ENCODE measurements at places on chromosomes 13 and 19.

DNA sequence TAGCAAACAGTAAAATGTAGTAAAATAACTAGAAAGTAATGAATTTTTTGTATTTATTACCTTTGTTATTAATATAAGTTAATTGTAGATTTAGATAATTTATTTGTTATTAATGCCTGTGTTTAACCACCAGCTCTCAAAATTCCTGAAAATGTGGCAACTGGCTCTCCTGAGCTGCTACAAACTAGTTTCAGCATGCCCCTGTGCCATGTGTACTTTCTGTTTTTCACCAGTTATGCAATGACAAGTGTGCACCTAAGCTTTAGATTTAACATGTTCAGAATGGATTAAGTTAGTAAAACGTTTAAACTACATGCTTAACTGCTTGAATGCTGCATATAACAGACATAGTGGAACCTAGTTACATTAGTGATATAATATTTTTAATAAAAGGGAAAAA, 88.1 kb downstream of the POSTN start:
- DNase-seq, result no peak

DNA sequence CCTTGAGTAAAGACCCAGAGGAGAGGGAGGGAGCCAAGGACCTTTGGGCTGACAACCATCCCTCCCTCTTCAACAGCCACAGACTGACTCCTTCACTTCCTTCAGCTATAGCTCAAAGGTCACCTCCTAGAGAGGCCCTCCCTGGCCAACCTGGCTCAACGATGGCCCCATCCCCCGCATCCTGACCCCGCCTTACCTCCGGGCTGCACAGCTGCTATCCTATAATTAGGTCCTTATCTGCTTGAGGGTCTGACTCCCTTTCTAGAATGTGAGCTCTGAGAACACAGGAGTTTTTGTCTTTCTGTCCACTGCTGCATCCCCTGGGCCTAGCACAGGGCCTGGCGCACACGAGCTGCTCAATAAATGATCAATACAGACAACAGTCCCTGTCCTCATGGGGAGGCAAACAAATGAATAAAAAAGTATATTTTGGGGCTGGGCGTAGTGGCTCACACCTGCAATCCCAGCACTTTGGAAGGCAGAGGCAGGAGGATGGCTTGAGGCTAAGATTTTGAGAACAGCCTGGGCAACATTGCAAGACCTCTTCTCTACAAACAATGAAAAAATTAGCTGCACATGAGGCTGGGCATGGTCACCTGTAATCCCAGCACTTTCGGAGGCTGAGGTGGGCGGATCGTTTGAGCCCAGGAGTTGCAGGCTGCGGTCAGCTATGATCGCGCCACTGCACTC, 6.6 kb upstream of the LGALS4 start:
- no peak for DNase-seq

- DNase-seq, result no peak
Observed at GRCh38 chr19:4971424-4971793, 2.5 kb downstream of the KDM4B start.

- DNase-seq, result no peak
Observed at GRCh38 chr13:33968520-33969507, 150.9 kb downstream of the RFC3 start.

DNA sequence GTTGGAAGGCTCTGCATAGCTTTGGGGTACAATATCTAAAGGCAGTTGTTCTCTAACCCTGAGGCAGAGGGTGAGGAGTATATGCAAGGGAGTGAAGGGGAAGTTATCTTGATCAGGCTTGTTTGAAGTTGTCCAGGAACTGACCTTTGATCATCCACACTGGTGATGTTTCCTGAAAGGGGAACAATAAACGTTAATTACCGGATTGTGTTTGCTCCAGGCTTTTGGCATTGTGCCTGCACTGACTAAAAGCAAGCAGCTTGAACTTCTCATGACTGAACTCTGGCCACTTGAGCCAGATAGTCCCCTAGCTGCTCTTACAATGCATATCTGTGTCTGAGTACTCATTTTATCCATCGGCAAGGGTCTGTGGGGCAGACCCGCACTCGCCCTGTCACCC, 27.0 kb upstream of the ZNF726 start:
- DNase-seq, result no peak

- no peak for DNase-seq
Observed at GRCh38 chr19:1953441-1954094, 12.6 kb downstream of the CSNK1G2 start.

DNA sequence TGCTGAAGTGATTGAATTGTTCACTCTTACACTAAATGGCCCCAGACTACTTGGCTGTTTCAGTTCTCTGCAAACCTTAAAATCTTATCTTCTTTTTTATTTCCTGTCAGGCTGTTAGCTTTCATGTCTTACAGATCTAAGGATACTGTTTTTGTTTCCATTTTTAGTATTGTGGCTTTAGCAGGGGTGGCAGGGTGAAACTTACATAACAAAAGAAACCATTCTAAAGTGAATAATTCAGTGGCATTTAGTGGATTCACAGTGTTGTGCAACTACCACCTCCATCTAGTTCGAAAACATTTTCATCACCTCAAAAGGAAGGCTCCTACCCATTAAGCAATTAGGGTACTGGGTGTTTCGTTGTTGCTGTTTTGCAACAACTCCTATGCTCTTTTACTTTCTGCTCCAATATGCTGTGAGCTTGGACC, 19.8 kb downstream of the TMEM272 start:
- peak; percentile 84 for DNase-seq

GRCh38 chr13:64551755-64552154, 2678.4 kb downstream of the PCDH9 start:
- no peak for DNase-seq

DNA sequence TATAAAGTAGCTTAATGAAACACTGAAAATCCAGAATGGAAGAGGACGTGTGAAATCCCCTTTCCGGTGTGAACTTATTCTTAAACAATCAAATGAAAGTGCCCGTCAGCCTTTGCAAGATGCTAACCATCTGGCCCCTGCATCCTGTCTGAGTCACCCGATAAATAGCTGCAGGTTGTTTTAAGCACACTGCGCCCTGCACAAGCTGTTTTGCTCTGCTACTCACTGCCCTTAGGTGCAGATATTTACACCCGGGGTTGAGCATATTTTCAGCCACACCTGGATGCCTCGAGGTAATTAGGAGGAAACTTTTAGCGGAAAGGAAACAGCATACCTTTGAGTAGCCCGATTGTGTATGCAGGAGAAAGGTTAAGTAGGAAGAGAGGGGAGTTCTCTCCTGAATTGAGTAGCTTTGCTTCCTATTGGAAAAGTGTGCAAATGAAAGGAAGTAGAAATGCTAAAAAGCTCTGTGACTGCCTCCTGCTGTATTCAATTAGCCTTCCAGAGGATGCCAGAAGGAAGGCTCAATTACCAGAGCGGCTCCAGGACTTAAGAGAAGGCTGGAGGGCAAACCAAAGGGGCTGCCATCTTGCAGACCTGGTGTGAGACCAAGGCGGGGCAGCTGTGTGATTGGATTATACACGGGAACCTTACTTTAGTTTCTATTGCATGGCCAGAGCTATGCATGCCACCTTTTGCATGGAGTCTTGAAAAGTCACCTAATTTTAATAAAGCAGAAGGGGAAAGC, 42.5 kb downstream of the IRS2 start:
- DNase-seq, result no peak

Data from inflammatory macrophage (primary cell).